Stimulated activated CD4-positive, alpha-beta T cell treated with anti-CD3 and anti-CD28 coated beads, TNF-alpha, amount 100 ng/mL, for 1 hour (primary cell): ENCODE measurements at places on chromosomes 12 and 14.

DNA sequence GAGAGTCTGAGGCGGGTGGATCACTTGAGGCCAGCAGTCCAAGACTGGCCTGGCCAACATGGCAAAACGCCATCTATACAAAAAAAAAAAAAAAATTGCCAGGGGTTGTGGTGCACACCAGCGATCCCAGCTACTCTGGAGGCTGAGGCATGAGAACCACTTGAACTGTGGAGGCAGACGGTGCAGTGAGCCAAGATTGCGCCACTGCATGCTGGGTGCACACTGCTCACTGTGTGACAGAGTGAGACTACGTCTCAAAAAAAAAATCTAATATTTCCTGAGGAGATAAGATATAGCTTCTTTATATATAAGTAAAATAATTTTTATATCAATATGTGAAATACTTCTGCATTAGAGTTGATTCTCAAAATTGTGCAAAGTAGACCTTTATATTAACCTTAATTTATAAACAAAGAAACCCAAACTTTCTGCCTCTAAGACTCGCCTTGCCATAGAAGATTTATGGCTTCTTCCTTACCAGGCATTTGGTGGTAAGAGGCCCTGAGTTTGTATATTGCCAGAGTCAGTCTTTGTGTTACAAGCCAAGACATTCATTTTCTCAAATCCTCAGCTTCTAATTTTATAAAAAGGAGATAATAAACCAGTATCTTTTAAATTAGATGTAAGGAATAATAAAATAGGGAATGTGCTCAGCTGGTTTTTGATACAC, 1226.7 kb downstream of the FLRT2 start:
- no peak for DNase-seq

DNA sequence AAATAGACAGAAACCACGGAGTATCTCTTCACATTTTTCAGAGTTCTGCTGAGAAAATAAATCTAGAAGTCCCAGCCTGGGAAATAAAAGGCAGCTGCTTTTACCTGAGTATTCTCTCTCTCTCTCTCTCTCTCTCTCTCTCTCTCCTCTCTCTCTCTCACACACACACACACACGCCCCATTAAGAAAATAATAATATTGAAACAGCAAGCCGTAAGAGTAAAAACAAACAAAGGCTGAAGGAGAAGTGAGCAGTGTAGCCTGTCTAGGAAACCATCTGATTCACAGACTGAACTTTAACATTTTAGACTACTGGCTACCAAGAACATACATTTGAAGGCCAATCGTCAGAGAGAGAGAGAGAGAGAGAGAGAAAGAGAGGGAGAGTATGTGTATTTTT, 8.4 kb downstream of the PTHLH start:
- DNase-seq = no peak

- no peak for DNase-seq
Observed at GRCh38 chr12:91910871-91911388, 234.7 kb downstream of the BTG1 start.

- no peak for DNase-seq
Observed at GRCh38 chr14:99035712-99036610, 236.0 kb downstream of the BCL11B start.

DNA sequence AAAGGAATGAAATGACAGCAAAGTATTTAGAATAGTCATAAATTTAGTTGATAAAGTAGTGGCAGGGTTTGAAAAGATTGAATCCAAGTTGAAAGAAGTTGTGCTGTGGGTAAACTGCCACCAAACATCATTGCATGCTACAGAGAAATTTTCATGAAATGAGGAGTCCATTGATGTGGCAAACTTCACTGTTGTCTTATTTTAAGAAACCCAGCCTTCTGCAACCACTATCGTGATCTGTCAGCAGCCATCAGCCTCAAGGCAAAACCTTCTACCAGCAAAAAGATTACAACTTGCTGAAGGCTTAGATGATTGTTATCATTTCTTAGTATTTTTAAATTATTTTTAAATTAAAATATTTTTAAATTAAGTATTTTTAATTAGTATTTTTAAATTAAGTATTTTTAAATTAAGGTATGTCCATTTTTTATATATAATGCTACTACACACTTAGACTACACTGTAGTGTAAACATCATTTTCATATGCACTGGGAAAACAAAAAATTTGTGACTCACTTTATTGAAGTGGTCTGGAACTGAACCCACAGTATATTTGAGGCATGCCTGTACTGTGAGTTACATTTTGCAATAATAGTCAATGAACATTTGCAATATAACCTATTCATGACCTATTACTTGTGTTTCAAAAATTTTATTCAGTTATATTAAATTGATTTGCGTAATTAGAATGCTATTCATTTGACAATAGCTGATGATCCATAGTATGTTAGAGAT, 67.2 kb upstream of the SYT1 start:
- no peak for DNase-seq

DNA sequence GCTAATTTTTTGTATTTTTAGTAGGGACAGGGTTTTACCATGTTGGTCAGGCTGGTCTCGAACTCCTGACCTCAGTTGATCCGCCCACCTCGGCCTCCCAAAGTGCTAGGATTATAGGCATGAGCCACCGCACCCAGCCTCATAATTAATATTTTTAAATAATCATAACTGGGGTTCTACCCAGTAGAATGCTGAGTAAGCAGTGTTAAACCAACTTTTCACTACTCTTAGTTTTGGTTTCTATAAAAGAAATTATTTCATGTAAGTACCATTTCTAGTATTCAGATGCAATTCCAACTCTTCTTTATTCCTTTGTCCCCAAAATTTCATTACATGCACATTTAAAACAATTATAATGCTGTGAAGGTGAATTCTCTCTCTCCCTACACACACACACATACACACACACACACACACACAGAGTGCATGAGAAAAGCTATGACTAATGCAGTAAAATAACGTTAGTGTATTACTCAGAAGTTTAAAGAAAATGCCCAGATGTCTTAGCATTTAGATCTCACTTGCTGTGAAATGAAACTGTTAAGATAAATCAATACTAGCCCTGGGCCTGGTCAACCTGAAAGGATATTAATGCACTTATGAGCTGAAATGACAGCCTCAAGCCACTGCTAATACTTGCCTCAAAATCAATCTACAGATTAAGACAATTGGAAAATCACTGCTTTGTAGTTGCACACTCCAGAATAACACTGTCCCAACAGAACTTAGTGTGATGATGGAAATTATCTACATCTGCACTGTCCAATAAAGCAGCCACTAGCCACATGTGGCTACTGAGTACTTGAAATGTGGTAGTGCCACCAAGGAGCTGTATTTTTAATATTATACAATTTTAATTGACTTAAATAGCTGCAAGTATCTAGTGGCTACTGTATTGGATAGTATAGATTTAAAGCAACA, 36.0 kb downstream of the PTPN21 start:
- DNase-seq = no peak

DNA sequence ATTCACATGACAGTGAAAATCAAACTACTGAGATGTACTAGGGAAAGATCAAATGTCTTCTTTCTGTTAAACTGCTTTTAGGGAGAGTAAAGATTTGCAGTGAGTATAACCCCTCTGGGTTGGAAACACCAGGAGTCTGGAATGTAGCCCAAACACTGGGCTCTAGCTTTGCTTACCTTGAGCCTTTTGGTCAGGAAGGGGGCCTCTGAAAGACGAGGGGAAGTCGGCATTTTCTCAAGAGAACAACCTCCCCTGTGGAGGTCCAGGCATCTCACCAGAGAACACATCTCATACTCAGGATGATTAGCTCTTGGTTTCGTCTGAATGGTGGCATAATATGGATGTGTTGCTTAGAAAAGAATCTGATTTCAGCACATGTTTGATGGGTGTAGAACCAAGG, 169.0 kb downstream of the ZFP36L1 start:
- no peak for DNase-seq

DNA sequence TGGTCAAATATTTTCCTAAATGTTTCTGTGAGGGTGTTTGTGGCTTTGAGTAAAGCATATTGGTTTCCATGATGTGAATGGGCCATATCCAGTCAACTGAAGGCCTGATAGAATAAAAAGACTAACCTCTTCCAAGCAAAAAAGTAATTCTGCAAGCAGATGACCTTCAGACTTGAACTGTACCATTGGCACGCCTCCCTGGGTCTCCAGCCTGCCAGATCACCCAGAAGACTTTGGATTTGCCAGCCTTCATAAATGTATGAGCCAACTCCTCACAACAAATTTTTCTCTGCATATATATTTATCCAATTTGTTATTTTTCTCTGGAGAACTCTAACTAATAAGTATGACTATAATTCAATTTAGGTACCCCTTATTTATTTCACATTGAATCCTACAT, 190.3 kb downstream of the KIF21A start:
- DNase-seq = no peak

DNA sequence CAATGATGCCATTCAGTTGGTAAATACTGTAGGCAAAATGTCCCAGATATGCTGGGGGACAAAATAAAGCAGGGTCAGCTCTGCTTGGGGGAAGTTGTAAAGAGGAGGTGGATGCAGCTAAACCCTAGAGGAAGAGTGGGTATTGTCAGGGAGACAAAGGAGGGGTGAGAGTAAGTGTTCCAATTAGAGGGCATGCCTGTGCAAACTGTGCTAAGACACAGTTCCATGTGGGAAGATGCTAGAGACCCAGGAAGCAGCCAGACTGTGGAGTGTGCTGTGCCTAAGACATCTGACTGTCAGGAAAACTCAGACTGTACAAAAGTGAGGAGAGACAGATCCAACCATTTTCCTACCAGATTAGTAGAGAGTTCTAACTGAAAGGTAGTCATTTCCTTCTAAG, 474.3 kb downstream of the ATP23 start:
- no peak for DNase-seq

DNA sequence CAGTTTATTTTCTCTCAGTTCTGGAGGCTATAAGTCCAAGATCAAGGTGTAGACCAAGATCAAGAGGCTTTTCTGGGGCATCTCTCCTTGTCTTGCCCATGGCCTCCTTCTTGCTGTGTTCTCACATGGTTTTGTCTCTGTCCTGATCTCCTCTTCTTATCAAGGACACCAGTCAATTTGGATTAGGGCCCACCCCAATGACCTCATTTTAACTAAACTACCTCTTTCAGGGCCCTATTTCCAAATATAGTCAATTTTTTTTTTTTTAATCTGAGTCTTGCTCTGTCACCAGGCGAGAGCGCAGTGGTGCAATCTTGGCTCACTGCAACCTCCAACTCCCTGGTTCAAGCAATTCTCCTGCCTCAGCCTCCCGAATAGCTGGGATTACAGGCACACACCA, 50.8 kb downstream of the TSHR start:
- no peak for DNase-seq

DNA sequence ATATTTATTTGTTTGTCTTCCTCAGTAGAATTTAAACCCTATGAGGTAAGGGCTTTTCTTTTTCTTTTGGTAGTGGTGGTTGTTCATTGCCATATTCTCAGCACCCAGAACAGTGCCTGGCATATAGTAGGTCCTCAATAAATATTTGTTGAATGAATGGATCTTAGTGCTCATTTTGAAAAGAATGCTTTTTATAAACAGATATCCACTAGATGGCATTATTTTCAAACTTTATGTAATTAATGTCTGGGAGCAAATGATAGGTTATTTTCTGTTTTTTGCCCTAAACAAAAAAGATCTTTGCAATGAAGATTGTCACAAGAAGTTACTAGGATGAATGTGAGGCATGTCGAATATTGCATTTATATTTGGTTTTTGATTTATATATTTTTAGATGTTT, 64.1 kb downstream of the RAD51B start:
- DNase-seq = no peak

GRCh38 chr12:14928931-14929330, 9.4 kb downstream of the ERP27 start:
- no peak for DNase-seq

DNA sequence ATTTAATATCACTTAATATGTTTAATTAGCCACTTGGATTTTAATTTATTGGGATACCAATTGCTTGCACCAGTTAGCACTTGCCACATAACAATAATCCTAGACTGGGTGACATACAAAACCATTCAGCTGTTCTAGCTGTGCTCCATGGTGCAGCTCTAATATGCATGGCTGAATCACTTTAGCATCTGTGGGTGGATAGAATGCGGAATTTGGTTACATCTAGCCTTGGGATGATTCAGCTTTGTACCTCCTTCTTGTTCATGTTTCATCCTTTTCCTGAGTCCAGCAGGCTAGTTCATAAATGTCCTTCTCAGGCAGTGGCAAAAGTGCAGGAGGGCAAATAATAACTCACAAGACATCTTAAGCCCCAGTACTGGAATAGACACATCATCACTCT, 1263.0 kb downstream of the LRFN5 start:
- no peak for DNase-seq

DNA sequence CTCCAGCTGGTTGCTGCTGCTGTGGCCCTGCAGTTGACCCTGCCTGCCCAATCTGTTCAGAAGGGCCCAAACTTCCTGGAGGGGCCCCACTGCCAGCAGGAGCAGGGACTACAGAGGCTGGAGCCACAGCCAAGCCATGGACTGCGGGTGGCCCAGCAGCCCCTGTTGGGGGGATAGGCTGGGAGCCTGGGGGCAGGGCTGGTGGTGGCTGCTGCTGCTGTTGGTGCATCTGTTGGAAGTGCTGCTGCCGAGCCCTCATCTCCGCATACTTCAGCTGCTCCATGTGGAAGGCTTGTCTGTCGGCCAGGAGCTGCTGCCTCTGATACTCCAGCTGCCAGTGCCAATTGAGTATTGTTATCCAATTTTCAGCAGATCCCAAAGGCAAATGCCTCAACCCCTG, 7.2 kb downstream of the MYL6 start:
- no peak for DNase-seq

- no peak for DNase-seq
Observed at GRCh38 chr12:26130728-26131127, 5.9 kb upstream of the BHLHE41 start.

GRCh38 chr14:65032319-65032718, 45.6 kb downstream of the FNTB start:
- no peak for DNase-seq

- DNase-seq = no peak
Observed at GRCh38 chr14:60668431-60669112, 19.3 kb upstream of the SIX1 start.

DNA sequence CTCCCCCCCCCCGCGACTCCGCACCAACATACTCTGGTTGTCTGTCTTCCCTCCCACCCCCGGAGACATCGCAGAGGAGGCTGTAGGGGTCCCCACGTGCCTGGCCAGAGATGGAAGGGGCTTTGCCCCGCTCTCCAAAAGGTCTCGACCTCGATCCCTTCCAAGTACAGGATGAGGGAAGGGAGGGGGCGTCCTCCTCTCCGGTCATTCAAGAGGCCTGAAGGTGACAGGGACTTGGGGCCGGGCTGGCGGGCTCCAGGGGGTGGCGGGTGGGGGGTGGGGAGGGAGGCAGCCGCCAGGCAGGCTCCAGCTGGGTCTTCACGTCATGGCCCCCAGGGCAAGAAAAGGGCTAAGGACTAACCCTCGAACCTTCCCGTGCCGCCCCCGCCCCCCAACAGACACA, 15.1 kb downstream of the TBX3 start:
- DNase-seq = no peak

- DNase-seq = no peak
Observed at GRCh38 chr12:57772429-57773322, at the start of gene EEF1AKMT3. TSS of gene EEF1AKMT3 (plus strand) at chr12:57772614. CDS start at chr12:57772725, 111 bp downstream.
